ENCODE measurements at places on chromosomes 7 and 10.

DNA sequence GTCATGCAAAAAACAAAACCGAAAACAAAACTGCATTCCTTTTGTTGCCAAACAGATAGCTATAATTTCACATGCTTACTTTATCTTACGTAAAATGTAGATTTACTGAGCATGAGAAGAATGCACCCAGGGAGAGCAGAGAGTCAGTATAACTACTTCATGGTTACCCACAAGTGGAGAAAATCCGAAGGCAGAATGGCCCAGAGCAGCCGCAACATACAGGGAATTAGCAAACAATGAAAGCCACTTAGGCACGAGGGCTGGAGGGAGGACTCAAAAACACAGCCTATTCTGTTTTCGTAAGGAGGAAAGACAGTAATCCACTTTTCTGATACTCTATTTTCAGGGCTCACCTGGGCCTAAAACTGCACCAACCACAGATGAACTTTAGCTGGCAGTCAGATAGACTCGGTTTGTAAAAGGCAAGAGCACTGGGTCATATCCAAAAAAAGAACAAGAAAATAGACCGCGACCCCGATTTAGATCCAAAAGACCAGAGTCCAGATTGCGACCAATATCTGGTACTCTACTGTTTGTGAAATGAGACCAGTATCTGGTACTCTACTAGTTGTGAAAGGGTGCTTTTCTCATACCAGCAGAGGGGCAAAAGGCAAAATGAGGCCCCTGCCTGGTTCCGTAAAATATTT is 1.3 kb downstream of the ITPRIP start:
- no peak for DNase-seq

DNA sequence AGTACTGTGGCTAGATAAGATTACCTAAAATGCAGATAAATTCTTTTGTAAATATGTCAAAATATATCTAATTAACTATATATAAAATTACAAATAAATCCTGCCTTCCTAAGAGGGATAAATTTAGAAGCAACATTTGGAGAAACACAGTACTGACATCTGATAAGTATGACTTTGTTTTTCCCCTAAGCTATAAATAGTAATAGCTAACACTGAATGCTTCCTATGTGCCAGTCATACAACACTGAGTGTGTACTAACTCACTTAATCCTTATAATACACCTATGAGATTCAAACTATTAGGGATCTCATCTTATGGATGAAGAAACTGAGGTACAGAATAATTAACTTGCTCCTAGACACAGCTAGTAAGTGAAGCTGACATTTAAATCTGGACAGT is 733.4 kb downstream of the MAGI2 start:
- DNase-seq: no peak

- no peak for DNase-seq
These were observed 194.3 kb downstream of the SORCS3 start for GRCh38 chr10:104835422-104835821.

DNA sequence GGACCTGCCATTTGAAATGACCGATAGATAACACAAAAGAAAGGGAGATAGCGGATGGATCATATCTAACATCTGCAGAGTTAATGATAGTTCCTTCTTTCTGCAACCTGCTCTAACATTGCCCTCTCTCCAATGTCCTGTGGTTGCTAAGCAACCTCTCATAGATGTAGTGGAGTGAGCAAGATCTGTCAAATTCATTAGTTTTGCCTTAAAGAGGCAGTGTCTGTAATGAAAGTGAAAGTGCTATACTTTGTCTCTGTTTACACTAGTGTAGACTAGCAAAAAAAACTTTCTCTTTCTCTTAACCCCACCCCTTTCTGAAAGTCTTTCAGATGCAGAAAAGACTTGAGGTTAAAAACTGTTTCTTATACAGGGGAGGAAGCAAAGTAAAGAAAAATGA is 1196.9 kb downstream of the SORCS3 start:
- no peak for DNase-seq

DNA sequence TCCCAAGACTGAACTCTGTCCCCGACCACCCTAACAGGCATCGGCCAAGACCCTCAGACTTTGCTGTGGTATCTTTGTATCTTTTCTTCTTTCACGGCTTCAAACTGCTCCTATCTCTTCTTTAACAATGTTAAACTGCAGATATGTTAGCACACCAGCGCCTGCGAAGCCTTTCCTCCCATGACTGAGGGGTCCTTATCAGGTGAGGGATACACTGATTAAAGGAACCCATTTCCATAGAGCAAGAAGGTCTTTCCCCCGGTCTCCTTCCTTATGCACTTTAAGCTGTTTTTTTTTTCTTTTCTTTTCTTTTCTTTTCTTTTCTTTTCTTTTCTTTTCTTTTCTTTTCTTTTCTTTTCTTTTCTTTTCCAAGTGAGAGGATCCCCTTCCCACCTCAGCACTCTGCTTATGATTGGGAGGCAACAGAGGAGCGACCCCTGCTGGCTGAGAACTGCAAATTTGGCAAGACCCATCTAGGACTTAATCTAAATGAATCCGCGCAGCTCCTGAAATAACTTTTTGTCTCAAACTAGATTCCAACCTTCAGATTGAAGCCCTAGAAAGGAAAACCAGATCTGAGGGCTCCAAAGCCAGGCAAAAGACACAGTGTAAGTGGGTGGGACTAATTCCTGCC is 109.9 kb downstream of the ITGB8 start:
- no peak for DNase-seq

GRCh38 chr7:91434836-91435235 is 170.6 kb downstream of the FZD1 start:
- no peak for DNase-seq

DNA sequence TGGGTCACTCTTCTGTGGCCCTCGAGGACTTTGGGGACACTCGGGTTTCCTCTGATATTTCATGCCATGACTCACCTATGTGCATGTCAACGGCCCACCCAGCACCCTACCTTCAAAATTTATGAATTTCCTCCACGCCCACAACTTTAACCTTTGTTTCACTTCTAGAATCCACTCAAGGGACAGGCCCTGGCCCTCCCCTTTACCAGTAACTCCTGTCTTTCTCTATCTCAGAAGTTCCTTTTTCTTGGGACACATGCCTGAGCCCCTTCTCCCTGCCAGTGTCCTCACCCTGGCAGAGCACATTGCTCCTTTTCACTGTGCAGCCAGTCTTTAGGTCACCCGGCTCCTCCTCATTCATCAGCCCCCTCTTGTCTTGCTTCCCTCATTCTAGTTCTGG is 282.5 kb upstream of the KLF6 start:
- no peak for DNase-seq

DNA sequence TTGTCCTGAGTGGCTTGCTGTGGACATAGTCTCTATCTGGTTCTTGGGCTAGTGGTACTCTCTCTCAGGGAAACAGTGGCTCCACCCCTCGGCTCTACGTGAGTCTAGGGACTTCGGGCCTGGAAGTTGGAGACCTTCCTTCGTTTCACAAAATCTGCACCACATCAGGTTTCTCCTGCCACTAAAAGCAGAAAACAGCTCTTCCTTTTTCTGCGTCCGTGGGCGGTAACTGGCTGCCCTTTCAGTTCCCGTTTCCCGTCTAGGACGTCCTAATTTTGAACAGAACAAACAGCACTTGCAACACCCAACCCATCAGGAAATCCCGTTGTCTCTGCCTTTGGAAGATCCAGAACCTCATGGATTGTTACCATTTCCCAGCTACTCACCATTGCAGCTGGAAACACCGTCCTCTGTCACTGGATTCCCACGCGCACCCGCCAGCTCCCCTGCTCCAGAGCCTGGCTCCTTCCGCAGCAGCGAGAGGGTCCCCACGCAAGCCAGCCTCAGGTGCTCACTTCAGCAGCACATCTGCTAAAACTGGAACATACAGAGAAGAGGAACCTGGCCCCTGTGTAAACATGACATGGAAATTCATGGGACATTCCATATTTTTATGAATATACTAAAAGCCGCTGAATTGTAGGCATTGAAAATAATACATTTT is 311.4 kb upstream of the AKR1E2 start:
- no peak for DNase-seq

DNA sequence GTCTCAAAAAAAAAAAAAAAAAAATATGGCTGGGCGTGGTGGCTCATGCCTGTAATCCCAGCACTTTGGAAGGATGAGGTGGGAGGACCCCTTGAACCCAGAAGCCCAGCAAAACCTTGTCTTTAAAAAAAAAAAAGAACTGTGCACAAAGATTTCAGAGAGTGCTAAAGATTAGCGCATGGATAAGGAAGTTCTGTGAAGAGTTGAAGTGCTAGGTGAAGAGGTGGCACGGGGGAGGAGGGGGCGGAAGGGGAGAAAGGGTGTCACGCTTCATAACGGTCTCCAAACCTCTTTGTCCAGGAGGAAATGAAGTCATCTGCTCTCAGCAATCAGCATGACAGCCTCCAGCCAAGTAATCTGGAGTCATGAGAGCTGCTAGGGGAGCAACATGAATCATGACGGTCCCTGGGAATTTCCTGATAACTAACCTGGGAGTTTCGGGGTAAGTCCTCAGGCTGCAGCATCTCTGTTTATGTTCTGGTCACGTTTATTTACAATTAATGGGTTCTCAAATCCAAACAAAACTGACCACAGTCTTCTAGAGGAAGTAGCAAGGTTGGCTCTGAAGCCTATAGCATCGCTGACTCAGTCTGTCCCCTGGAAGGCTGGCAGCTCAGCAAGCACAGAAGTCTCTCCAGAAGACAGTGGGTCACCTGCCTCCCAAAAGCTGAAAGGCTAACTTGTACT is 1.9 kb upstream of the PLAU start:
- DNase-seq: peak; percentile 55

- DNase-seq: no peak
These were observed 702.3 kb downstream of the LRMDA start for GRCh38 chr10:76133597-76134255.

DNA sequence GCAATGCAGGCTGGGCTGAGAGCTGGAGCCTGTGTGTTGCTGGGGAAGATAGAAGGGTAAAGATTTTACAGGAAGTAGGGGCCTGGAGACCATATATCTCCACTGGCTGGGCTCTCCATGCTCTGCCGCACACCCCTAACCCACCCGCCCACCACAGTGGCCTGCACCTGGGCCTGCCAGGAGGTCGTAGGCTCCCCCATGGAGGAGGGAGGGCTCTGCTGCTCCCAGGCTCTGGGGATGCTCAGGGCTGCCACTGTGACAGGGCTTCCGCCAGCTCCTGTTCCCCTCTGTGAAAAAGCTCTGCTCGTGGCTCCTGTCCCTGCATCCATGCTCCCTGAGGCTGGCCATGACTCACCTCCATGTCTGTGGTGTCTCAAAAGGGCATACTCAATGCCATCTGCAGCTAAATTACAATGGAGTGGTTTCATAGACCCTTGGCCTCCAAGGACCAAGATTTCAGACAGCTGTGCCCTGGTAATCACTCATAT is 106.0 kb downstream of the CXCL12 start:
- no peak for DNase-seq

GRCh38 chr10:18021725-18022480 is 70.2 kb downstream of the SLC39A12 start:
- no peak for DNase-seq

DNA sequence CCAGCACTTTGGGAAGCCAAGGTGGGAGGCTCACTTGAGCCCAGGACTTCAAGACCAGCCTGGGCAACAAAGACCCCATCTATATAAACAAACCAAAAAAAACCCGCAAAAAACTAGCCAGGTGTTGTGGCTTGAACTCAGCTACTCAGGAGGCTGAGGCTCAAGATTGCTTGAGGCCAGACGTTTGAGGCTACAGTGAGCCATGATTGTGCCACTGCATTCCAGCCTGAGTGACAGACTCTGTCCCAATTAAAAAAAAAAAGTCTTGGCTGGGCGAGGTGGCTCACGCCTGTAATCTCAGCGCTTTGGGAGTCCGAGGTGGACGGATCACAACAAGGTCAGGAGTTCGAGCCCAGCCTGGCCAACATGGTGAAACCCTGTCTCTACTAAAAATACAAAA is 11.4 kb downstream of the RABGEF1 start:
- DNase-seq: no peak

DNA sequence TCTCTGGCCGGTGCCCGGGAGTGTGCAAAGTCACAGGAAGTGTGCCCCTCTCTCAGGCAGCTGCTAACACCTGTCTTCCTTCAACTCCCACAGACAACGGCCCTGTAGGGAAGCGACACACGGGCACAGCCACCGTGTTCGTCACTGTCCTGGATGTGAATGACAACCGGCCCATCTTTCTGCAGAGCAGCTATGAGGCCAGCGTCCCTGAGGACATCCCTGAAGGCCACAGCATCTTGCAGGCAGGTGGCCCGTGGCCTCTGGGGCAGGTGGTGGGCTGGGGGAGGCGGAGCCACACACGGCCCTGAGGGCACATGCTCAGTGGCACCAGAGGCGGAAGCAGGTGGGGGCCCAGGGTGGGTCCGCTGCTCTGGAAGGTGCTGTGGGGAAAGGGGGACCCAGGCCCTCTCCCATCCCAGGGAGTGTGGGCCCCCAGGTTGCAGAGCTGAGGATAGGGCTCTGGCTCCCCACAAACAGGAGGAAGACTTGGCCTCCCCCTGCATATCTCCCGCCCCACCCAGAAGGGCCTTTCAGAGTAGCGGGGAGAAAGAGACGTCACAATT is 6.9 kb downstream of the C10orf105 start:
- no peak for DNase-seq

GRCh38 chr7:43520201-43520600 is 62.7 kb upstream of the STK17A start:
- no peak for DNase-seq

DNA sequence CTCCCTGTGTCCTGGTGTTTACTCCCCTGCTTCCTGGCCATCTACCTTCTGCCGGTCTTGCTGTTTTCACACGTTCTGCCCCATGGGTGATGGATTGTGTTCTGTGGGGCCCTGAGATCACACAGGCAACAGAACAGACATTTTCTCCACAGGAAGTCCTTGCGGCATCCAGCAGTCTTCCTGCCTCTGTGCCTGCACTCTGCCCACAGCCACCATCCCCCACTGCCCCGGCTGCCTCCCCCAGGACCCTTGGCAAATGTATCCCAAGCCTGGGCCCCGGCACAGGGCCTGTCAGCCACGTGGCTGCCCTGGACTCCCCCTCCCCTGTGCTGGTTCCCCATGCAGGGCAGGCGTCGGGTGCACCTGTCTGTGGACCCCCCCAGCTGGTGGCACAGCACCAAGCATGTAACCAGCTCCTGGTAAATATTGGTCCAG is 184.2 kb downstream of the WDR37 start:
- DNase-seq: no peak

DNA sequence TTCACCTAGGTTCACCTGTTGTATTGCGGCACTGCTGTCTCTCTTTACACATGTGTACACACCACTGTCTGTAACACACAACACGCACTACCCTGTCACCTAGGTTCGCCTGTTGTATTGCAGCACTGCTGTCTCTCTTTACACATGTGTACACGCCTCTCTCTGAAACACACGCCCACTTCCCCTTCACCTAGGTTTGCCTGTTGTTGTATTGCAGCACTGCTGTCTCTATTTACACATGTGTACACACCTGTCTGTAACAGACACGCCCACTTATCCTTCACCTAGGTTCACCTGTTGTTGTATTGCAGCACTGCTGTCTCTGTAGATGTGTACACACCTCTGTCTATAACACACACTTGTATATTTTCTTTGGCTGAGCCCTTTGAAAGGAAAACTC is 51.5 kb downstream of the WDR37 start:
- DNase-seq: no peak

DNA sequence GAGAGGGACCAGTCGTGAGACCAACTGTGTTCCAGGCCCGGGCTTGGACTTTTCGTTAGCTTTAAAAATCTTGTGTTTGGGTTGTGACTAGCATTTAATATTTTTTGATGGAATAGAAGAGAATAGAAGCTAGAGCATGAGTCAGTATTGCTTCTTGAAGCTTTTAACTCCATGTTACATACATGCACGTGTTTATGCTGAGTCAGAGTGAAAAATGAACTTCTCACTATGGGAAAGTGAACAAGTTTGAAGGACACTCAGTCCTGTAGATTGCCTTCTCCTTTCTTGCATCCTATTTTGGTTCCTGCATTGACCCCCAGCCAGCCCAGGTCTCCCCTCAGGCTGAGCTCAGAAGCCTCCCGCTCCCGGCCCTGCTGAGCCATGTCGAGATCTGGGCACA is 31.8 kb downstream of the GHRHR start:
- DNase-seq: no peak

Data from activated T-helper 9 cell treated with anti-CD3 and anti-CD28 coated beads, Interleukin-2, amount 50 U/mL, for 16 hours (primary cell).